ENCODE measurements at places on chromosomes 6 and 20.

GRCh38 chr6:20309186-20309585, 92.5 kb upstream of the E2F3 start:
- DNase-seq, result no peak

DNA sequence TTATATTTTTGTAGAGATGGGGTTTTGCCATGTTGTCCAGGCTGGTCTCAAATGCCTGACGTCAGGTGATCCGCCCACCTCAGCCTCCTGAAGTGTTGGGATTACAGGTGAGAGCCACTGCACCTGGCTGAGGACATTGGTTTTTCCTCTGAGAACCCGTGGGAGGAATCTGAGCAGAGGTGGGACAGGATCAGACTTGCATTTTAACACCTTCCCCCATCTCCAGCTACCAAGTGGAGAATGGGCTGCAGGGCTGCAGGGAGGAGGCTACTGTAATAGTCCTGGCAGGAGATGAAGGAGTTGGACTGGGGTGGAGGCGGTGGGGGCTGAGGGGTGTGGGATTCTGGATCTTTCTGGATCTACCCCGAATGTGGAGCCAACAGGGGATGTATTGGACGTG, 24.5 kb downstream of the FAM110A start:
- no peak for DNase-seq

GRCh38 chr20:13525225-13525940, 113.3 kb downstream of the TASP1 start:
- no peak for DNase-seq

DNA sequence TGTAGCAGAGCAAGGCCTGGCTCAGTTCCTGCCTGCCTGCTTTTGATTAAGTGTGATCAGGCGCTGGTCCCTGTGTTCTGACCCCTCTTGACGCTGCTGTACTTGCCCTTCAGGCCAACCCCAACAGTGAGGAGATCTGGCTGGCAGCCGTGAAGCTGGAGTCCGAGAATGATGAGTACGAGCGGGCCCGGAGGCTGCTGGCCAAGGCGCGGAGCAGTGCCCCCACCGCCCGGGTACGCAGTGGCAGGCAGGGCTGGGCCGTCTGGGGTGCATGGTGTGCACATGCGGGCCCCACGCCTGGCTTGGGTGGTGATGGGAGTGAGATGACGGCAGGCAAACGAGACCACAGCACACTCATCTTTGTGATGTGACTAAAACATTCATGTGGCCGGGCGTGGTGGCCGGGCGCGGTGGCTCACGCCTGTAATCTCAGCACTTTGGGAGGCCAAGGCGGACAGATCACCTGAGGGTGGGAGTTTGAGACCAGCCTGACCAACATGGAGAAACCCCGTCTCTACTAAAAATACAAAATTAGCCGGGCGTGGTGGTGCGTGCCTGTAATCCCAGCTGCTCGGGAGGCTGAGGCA, 10.1 kb upstream of the C20orf204 start:
- DNase-seq, result no peak

- DNase-seq, result no peak
These were observed 165.0 kb upstream of the RNF217 start for GRCh38 chr6:124797224-124797623.

DNA sequence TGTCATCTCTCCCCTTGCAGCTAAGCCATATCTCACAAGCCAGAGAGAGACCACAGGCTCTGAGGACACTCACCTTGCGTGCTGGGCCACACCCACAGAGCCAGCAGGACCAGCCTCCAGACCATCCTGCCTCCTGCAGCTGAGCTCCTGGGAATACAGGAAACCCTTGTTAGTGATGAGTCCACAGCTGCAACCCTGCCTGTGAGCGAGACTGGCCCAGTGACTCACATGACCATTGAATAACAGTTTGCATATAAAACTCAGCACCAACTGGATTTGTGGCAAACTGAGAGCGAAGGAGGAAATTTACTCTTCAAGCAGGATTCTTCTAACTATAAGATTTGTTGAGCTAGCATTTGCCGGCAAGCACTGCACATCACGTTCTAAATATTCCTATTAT, 3.0 kb downstream of the THBS2 start:
- DNase-seq, result no peak

- DNase-seq, result no peak
These were observed 308.6 kb downstream of the TAF4 start for GRCh38 chr20:61756966-61757677.

DNA sequence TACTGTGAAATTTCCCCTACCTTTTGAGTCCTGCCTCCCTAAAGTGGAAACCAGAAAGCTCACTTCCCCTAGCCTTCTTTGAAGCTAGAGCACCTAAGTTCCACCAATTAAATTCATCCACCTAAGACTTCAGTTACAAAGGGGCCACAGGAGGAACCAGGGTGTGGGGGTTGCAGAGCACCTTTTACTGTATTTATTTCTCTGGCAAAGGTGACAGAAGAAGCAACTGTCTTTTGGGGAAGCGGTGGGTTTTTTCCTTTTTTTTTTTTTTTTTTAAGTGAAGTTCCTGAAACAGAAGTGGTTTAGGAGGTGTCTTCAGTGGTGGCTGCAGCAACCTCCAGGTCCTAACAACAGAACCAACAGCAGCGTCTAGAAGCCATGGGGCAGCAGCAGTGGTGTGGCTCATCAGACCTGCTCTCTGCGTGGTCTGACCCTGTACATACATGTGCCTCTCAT, 13.1 kb downstream of the PSMB9 start:
- no peak for DNase-seq
